ENCODE measurements at places on chromosomes 5 and 9.

DNA sequence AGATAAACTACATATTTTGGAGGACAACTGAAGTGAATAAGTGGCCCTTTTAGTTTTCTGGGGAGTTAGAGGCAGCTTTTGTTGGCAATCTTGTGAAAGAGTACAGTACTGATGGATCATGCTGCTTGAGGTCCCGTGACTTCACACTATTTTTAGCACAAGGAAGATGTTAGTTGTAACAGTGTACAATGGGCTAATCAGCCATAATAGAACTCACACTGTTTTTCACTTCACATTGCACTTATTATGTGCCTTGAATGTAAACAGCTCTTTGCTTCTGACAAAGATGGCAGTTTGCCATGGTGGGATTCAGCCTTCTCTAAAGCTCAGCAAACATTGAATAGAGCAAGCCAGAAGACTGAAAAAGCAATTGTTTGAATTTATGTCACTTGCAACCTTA, 176.7 kb upstream of the ZNF608 start:
- no peak for DNase-seq

DNA sequence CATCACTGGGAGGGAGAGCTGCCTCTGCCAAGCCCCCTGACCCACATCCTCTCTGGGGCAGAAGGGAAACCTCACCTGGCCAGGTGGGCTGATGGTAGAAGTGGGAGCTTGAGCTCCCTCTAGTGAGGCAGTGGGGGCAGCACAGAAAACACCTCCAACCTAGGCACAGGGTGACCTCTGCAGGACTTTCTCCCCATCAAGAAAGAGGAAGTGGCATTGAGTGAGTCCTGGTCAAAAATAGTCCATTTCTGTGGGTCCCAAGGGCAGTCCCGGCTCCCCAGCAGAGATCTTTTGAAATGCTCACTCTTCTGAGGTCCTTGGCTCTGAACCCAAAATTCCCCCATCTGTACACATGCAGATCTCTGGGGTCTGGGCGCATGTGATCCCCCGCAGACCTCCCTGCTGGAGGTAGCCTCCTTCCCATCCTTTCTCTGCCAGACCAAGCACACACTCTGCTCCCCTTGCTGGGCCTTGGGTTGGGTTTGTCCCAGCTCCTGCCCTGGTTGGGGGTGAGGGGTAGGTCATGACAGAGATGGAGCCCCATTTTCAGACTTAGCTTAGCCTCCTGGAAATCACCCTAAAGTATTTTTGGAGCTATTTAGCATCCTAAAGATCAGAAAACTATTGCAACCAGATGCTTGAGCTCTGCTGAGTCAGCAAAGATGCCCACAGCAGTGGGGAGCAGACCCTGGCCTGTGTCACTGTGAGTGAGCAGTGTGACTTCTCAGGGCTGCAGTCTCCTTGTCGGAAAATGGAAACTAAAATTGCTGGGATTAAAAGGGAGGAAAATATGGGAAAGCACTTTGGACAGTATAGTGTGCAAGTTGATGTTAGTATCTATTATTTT, 41.6 kb upstream of the LCP2 start:
- peak; percentile 43 for DNase-seq

- DNase-seq = no peak
Measured at GRCh38 chr5:150404121-150404520, 8.6 kb downstream of the CD74 start.

GRCh38 chr5:143133721-143134120, 269.8 kb downstream of the NR3C1 start:
- no peak for DNase-seq

DNA sequence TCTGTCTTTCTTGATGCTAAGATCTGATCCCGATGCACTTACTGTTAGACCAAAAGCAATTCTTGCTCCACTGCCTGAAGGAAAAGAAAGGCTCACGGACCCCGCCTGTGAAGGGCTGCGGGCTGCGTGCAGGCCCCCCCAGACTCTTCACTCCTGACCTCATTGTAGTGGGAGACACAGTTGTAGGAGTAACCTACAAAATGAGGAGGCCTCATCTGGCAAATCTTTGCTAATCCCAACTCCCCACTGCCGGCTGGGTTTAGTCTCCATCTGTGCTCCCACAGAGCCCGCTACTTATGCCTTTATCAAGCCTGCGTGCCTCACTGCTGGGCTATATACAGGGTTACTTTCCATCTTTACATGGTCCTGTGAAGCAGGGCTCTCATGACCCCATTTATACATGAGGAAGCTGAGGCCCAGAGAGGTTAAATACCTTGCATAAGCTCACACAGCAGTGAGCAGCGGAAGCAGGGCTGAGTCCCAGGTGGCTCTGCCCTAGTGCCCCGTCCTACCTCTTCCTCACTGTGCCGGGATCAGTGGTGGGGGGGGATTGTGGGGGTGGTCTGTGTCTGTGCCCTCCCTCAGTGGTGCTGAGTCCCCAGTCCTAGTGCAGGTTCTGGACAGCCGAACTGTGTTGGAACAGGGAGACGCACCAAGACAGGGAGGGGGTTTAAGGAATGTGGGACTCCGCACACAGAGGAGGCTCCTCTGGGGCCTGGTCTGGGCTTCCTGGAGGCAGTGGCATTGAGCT, 43.9 kb upstream of the RNF130 start:
- no peak for DNase-seq

DNA sequence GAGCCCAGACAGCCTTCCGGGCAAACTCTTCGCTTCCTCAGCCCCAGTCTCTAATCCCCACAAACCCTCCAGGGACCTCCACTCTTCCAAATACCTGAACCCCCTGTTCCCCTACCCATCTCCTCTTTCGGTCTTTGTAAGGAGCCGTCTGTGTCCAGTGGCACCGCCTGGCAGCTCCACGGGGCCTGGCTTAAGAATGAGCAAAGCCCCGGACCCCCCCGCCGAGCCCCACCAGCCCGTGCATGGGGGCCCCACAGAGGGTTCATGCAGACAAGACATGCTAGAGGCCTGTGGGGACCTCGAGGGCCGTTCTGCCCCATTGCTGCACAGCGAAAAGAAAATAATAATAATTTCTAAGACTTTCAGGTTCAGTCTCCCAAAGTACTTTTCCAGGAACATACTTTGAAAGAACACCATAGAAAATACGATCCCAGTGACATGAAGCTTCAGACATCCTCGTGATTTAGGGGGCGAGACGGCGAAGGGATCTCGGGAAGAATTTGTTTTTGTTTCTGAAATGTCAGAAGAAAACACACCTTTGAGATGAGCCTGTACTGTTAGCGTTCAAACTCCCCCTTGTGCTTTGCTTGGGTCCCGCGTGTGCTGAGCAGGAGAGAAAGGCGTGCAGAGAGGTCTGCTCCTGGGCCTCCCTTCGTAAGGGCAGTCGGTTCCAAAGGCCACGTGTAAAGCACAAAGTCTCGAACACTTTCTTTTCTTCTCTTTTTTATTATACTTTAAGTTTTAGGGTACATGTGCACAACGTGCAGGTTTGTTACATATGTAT, 49.2 kb downstream of the IRX2 start:
- no peak for DNase-seq

DNA sequence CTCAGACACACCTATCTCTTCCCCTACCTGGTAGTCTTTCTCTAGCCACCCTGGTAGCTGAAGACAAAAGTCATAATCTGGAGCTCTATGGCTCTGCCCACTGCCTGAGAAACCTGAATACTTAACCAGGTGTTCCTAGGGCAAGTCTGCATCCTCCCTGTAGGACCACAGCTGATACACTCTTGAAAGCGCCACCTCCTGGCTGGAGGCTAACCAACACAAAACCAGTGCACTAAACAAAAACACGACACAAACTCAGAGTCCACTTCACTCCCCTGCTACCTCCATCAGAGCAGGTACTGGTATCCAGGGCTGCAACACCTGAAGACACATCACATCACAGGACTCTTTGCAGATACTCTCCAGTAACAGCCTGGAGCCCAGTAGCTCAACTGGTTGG, 84.6 kb upstream of the ANXA1 start:
- DNase-seq = no peak

DNA sequence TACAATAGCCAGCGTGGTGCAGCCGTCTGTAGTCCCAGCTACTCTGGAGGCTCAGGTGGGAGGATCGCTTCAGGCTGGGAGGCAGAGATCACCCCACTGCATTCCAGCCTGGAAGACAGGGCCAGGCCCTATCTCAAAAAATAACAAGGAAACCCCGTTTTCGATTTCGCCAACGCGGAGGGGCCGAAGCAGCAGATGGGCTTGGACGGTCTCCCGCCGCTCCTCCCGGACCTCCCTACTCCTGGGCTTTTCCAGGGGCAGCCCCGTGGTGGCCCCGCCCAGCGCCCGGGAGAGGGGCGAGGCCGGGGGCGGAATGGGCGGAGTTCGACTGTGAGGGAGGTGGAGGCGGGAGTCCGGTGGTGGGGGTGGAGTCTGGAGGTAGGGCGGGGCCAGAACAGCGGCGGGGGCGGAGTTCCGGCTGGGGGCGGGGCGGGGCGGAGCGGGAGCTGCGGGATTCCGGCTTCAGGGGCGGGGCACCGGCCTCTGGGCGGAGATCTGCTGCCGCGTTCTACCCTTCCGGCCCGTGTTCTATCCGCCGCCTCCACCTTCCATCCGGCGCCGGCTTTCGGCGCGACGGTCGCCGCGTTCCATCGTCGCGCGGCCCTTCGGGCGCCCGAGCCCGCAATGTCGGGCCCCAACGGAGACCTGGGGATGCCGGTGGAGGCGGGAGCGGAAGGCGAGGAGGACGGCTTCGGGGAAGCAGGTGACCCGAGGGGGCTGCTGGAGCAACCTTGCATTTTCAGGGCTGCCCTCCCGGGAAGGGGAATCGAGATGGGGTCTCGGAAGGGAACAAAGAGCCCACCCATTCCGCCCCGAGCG, at the start of gene BBLN:
Gene BBLN (plus strand): TSS at position 482 of the 819 bp plus-strand sequence. CDS start 143 bp downstream, at position 625.
- DNase-seq = peak; percentile 97

DNA sequence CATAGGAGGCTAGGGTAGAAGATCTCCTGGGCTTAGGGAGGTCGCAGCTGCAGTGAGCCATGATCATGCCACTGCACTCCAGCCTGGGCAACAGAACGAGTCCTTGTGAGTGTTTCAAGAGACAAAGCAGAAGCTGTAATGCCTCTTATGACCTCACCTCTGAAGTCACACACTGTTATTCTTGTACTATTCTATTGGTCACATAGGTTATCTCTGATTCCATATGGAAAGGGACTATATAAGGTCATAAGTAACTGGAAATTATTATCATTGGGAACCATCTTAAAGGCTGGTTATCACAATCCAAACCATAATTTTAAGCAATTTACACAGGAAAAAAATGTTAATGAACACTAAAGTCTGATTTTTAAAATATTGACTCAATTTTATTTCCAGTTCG, 17.9 kb upstream of the AFF4 start:
- DNase-seq = no peak

DNA sequence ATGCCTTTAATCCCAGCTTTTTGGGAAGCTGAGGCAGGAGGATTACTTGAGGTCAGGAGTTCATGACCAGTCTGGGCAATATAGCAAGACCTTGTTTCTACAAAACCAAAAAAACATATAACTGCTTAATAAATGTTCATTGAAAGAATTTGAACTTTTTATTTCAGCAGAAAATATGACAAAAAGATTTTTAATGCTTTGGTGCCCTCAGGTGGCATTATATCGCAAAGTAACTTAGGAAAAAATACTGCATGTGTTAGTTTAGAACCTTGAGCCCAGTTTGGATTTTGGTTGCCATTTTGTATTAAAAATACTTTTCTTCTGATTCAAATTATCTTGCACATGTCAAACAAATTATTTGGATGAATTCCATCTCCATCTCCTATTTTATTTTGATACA, 103.2 kb downstream of the GPBP1 start:
- DNase-seq = no peak

DNA sequence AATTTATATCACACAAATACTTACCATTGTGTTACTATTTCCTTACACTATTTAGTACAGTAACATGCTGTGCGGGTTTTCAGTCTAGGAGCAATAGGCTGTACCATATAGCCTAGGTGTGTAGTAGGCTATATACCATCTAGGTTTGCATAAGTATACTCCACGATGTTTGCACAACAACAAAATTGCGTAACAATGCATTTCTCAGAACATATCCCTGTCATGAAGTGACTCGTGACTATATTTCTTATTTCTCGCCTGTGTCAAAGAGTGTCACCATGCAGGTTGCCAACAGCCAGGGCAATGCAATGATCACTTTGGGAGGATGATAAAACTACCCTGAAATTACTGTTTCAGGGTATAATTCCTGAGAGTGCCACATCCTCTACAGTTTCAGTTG, 65.6 kb upstream of the CD180 start:
- no peak for DNase-seq

- no peak for DNase-seq
Measured at GRCh38 chr9:102135768-102136167, 397.3 kb upstream of the GRIN3A start.

- DNase-seq = peak; percentile 6
Measured at GRCh38 chr5:78899922-78900362, 85.2 kb downstream of the ARSB start.

DNA sequence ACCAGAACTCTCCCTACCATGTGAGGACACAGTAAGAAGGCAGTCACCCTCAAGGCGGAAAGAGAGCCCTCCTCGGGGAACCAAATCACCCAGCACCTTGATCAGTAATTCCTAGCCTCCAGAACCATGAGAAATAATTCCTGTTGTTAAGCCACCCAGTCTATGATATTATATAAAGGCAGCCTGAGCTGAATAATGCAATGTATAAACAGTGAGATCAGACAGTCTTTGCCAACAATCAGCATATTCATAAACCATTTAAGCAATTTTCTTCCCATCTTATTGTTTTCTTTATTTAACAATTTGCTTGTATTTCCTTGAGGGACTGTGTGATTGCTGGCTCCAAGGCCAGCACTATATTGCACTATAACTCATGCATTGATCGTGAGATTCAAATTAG, 144.4 kb upstream of the DAPK1 start:
- DNase-seq = no peak

GRCh38 chr9:95246547-95246946, 71.0 kb downstream of the FANCC start:
- DNase-seq = no peak

All from stimulated activated CD4-positive, alpha-beta T cell treated with anti-CD3 and anti-CD28 coated beads, TNF-alpha, amount 100 ng/mL, for 48 hours (primary cell).